Calu3 (cell line): ENCODE measurements at places on chromosomes 11 and 22.
A peak's percentile ranks its signal among the peaks of the same experiment; 100 is the strongest.

DNA sequence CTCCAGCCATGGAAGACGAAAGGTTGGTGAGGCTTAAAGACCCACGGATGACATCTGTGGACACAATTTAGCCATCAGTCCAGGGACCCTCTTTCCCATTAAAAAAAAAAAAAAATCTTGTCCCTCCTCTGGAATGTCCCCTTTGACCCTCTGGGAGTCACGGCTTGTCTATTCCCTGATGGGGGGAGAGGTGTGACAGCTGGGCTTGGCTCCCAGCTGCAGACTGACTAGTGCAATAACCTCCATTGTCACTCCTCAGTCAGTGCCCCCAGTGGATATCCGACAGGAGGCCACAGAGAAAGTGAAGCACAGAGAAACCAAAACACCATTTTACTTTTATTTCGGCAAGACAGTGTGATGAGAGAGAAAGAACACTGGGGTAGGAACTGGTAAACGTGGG lies 2.7 kb upstream of the VSIG2 start:
- no peak for DNase-seq

DNA sequence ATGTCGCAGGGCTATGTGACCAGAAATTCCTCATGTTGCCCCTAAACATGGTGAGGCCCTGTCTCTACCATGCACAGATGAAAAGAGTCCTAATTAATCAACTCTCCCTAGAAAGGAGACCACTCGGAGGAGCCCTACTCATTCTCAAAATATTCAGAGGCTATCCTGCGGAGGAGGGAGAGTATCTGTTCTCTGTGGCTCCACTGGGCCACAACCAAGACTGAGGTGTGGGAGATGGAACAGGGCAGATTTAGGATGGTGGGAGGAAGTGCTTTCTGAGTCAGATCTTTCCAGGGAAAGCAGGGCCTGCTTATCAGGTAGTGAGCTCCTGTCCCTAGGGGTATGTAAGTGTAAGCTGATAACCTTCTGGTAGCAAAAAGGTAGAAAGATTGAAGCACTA lies 37.0 kb upstream of the PRDM11 start:
- DNase-seq, result no peak

- no peak for DNase-seq
Observed at GRCh38 chr11:287821-288477, 977 bp upstream of the PGGHG start.

- DNase-seq, result peak; percentile 42
Observed at GRCh38 chr11:68584097-68584496, 100.2 kb upstream of the GAL start.

GRCh38 chr22:30370641-30371230 lies 13.9 kb downstream of the CCDC157 start:
- DNase-seq, result no peak

GRCh38 chr11:117180661-117181585 lies 2.4 kb downstream of the SIDT2 start:
- peak; percentile 18 for DNase-seq

- DNase-seq, result no peak
Observed at GRCh38 chr22:50728523-50728931, 9.5 kb upstream of the ACR start.

GRCh38 chr11:118443590-118444218 lies 7.4 kb downstream of the KMT2A start:
- DNase-seq, result no peak

GRCh38 chr11:92413757-92414513 lies 189.3 kb downstream of the FAT3 start:
- no peak for DNase-seq

- no peak for DNase-seq
Observed at GRCh38 chr22:31241936-31242335, 29.8 kb downstream of the LIMK2 start.

GRCh38 chr11:101022256-101022655 lies 107.4 kb downstream of the PGR start:
- no peak for DNase-seq

- DNase-seq, result no peak
Observed at GRCh38 chr11:13875643-13876042, 86.9 kb upstream of the SPON1 start.

DNA sequence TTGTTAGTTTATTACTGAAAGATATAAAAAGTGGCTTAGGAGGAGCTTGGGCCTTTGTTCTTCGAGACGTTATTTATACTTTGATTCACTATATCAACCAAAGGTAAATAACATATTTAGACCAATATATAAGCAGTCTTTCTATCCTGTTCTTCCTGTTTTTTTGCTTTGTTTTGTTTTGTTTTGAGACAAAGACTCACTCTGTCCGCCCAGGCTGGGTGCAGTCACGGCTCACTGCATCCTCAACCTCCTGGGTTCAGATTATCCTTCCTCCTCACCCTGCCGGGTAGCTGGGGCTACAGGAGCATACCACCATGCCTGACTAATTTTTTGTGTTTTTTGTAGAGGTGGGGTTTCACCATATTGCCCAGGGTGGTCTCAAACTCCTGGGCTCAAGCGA lies 66.8 kb downstream of the ATM start:
- DNase-seq, result no peak

- no peak for DNase-seq
Observed at GRCh38 chr11:112315057-112315720, 54.5 kb upstream of the PLET1 start.
